NCI-H446 treated with DMSO at 0.1 percent for 48 hours (cell line): ENCODE measurements at places on chromosomes 3 and 15.

DNA sequence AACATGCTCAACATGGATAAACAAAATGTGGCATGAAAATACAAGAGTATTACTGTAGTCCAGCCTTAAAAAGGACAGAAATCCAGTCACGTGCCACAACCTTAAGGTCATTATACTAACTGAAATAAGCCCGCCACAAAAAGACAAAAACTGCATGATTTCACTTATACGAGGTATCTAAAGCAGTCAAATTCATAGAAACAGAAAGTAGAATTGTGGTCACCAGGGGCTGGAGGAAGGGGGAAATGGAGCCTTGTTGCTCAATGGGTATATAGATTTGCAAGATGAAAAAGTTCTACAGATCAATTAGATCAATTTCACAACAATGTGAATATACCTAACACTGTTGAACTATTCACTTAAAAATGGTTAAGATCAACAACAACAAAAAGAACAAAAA lies 7.4 kb downstream of the GLB1 start:
- DNase-seq, result no peak

DNA sequence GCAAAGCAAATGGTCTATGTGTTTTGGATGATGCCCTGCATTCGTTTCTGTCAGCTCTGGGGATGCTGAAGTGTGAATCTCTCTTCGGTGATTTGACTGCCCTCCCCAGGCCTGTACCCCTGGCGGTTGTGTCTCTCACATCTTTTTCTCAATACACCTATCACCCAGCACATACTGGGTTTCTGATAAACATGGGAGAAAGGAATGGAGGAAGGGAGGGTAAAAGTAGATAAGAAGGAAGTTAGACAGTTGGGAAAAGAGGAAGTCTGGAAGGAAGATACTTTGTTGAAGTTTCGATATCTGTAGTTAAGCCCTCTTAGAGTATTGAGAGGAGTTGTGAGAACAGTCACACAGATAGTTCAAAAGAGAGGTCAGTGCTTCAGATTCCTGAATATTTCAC lies 35.8 kb upstream of the LRTM1 start:
- no peak for DNase-seq

DNA sequence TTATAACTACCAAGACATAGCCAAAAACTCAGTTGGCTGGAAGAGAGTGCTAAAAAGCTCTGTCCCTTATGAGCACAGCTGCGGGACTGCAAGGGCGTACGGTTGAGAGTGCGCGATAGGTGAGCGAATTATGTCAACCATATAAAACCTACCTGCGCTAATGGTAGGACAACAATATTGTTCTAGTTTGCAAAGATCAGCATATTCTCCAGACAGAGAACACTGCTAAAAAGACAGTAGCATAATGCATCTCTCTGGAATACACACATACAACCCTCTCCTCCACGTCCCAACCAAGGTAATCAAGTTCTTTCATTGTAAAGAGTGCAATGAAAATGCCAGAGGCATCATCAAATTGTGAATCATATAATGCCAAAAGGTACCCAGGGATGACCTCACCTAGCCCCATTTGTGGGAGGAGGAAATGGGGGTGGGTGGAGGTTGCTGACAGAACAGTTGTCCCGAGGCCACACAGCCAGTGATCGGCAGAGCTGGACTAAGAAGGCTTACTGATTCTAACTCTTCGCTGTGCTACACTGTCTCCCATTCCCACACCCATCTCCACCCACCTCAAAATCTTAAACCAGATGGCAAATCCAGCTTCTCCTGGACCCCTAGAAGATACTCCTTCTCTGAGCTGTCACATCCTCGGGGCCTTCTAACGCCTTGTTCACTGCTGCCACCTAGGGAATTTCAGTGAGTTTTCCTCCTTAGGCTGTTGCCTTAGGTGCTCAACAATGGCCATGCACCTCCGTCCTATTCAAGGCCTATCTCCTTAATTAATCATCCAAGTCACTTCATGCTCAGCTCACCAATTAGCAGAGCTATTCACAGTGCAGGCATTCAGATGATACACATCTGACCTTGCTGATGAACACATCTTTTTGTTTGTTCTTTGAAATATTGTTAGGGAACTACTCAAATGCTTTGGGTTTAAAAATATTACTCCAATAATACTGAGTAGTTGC lies 60.7 kb downstream of the RPL22L1 start:
- DNase-seq, result peak; percentile 26

DNA sequence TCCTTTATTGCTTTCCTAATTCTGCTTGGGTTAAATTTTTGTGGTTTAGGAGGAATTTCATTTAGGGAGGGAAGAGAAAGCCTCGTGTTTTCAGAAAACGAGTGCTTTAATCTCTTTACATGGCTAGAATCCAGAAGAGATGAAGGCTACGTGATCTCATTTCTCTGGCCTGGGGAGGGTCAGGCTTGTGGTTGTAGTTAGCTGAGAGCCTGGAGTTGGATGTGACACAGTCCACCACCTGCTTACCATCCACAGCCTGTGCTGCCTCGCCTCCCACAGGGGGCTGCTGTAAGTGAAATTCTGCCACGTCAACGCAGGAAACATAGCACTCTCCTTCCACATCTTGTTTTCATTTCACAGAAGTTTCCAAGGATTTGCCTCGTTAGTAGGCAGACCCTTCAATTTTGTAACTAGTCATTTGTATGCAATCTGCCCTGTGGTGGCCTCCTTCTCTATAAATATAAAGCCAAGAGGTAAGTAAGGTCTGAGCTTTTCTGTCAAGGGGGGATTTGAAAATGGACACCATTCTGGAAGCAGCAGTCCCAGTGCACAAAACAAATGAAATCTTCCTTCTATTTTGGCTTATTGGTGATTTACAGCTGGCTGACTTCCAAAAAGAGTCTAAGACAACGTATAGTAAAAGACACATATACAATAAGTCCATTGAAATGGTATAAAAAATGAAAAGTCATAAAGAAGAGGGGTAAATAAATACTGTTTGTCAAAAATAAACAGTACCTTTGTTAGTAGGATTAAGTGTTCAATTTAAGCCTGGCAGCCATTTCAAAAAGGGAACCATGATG lies 3.4 kb downstream of the GXYLT2 start:
- no peak for DNase-seq

- no peak for DNase-seq
Measured at GRCh38 chr3:140469491-140469890, 208.4 kb upstream of the TRIM42 start.

DNA sequence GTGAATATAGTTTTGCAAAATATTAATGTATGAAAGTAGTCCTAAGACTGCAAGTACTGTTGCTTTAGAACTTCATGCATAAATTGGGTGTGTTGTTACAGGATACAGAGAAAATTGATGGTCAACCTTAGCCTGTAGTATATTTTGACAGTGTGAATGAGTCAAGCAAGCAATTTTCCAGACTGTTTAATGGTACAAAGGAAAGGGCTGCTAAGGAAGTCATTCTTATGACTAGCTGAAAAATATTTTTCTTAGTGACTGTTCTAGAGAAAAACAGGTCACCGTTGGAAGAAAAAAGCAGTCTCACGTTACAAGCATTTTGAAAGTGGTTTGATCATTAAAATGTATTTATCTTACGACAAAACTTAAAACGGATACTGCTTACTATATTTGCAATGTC lies 49.2 kb downstream of the MBNL1 start:
- DNase-seq, result no peak

DNA sequence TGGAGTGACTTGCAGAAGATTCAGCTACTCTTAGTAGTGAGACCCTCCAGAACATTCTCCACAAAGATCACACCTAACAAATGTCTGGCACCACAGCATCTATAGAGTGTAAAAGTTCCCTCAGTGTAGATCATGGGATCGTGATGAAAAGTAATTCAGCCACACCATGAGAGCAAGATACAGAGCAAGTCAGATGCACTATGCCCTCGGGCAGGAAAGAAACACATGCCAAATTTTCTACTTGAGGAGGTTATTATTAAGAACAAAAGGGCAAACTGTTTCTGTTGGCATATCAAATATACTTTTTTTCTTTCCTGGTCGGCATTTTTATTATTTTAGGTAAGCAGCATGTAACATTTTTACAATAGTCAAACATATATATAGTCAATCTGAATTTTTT lies 44.8 kb upstream of the SNTN start:
- DNase-seq, result no peak

- no peak for DNase-seq
Measured at GRCh38 chr15:83081256-83082014, 14.4 kb upstream of the BTBD1 start.

- DNase-seq, result no peak
Measured at GRCh38 chr3:13240928-13241618, 167.8 kb upstream of the IQSEC1 start.

GRCh38 chr3:42502429-42503250 lies at the start of gene VIPR1:
TSS of gene VIPR1 (plus strand) at chr3:42502643. CDS start at chr3:42502736, 93 bp downstream.
- peak; percentile 0 for DNase-seq

GRCh38 chr15:93150910-93151881 lies 62.2 kb upstream of the RGMA start:
- DNase-seq, result no peak

DNA sequence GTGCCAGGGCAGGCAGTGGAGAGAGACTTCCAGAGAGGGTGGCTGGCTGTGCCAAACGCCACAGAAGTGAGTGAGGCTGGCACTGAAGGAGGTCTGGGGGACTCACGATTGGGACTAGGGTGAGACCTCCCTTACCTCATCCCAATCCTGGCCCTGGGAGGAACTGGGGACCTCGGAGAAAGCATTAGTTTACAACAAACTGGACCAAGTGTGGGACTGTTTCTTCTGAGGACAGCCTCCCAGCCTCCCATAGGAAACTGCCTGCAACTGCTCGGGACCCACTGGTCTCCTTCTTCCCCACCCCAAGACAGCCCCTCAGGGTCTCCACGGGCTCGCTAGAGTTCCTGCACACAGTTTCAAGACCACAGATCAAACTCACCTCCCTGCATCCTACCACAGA lies 45.4 kb downstream of the ST6GAL1 start:
- DNase-seq, result no peak

DNA sequence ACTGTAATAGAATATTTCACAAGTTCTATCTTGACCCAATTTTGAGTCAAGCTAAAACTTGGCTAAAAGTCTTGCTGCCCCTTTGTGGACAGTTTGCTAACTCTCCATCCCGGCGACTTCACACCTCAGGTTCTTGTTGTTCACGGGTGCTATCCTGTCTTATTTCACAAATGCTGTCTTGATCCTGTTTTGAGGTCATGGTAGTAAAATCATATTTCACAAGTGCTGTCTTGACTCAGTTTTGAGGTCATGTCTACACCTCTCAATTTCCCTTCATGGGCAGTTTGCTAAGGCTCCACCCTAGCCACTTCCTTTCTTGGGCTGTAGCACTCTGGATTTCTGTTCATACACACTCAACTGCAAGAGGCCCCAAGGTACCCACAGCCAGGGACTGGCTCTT lies 45.0 kb upstream of the GK5 start:
- DNase-seq, result no peak
